Stimulated activated CD4-positive, alpha-beta T cell treated with anti-CD3 and anti-CD28 coated beads, Interleukin-12 subunit alpha, Interleukin-12 subunit beta, amount 100 ng/mL, for 48 hours (primary cell): ENCODE measurements at places on chromosomes 1 and 21.

- no peak for DNase-seq
These were observed 955 bp upstream of the UBE2G2 start for GRCh38 chr21:44802396-44803153.

DNA sequence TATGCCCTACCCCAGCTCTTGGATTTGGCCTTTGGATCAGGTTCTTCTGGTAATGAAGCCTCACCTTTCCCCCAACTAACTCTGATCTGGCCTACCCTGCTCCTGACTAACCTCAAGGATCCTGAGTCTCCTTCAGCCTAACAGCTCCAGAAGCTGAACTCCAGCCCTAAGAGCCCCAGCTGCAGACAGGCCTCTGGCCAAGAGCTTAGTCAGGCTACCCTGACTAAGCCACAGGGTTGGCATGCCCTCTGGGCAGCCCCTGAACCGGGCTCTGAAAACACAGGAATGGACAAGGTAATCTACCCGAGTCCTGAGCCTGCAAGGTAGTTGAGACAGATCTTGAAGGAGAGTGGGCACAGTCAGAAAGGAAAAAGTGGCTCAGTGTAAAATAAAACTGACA is 29.4 kb downstream of the COA7 start:
- no peak for DNase-seq

DNA sequence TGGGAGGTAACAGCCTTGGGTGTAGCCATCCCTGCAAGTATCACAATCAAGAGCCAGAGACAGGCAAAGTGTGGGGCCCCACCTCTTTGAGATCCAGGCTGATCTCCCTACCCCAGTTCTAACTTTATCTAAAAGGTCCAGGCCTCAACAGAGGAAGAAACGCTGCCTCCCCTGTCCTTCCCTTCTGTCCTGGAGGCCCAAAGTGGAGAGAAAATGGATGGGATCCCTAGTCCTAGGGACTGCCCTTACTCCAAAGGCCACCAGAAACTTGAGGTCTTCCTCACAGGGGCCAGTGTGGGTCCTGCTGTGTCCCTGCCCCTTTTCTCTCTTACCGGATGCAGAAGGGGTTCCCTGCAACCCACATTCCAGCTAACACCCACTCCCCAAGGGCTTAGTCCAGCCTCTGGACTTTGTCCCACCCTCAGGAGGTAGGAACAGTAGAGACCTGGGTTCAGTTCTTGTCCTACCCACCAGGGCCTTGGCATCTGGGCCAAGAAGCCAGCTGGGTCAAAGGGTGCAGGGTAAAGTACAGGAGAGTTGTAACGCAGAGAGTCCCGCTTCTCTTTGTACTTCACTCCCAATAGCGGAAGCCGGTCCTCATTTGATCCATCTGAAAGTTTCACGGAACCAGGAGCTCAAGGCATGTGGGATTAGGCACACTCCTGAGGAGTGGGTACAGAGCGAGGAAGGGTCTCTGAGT is 1.9 kb downstream of the HDGF start:
- DNase-seq: no peak

DNA sequence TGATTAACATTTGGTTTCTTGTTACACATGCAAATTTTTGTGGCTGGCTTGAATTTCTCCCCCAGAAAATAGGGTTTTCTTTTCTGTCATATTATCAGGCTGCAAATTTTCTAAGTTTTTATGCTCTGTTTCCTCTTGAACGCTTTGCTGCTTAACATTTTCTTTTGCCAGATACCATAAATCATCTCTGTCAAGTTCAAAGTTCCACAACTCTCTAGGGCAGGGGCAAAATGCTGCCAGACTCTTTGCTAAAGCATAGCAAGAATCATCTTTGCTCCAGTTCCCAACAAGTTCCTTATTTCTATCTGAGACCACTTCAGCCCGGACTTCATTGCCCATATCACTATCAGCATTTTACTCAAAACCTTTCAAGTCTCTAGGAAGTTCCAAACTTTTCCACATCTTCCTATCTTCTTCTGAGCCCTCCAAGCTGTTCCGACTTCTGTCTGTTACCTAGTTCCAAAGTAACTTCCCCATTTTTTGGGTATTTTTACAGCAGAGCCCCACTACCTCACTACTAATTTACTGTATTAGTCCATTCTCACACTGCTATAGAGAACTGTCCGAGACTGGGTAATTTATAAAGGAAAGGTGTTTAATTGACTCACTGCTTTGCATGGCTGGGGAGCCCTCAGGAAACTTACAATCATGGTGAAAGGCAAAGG is 486.9 kb upstream of the NCAM2 start:
- no peak for DNase-seq

- DNase-seq: no peak
These were observed 3.4 kb downstream of the GBP5 start for GRCh38 chr1:89269277-89269676.

GRCh38 chr1:221162352-221162751 is 283.1 kb downstream of the HLX start:
- DNase-seq: no peak

GRCh38 chr1:83760226-83761021 is 238.5 kb downstream of the TTLL7 start:
- no peak for DNase-seq

DNA sequence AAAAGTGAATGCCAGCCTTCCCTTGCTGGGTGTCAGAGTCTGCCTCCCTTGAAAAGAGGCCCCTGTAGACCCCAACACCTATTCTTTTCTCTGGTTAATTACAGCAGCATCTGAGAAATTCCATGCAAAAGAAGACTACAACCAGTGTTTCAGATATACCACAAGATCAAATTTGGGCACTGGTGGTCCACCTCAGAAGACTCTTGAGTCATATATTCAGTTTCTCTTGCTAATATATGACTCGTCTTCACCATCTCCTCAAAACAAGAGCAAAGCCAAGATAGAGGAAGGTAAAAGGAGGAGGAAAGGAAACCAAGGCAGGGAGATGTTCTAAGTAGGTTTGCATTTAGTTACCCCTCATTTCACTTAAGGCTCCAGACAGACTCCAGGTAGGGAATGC is 259.9 kb downstream of the ZNF648 start:
- DNase-seq: no peak

DNA sequence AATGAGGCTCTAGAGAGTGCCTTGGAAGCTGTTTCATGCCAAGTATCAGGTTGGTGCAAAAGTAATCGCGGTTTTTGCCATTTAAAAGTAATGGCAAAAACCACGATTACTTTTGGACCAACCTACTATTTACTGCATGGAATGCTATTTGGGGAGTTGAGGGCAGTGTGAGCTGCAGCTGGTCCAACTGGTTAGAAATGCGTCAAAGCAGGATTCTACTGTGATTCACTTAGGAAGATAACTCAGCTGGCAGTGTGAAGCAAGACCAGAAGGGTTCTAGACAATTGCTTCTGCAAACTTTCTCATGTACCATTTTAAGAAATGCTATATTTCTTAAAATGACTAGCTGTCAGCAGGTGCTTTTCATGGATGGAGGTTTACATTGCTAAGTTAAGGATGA is 21.2 kb upstream of the PLA2G2C start:
- DNase-seq: no peak

DNA sequence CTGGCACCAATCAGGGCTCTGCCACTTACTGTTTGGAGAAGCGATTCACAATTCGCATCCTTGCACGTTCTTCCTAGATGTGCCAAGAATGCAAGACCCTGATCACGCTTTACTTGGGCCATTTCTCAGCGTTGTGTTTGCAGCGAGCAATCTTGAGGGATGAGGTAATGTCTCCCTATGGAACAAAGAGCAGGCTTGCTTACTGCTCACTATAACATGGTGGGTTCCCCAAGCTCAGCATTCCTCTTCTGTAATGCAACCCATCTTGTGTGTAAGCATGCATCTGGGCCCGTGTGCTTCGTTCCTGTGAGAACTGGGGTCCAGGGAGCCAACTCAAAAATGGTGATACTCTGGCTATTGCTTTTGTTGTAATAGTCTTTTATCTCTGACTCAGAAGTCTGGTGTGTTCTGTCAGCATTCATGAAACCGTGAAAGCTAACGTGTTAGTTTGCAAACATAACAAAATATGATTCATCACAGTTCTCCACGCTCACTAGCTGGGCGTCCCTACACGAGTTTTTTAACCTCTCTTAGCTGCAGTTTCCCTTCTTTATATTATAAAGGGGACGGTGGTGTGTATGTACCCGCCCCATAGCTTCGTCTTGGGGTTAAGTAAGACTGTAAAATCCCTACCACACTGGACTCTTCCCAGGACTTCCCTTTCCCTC is 33.3 kb downstream of the DNTTIP2 start:
- DNase-seq: no peak

- no peak for DNase-seq
These were observed 438.5 kb downstream of the PTPRU start for GRCh38 chr1:29674627-29675326.

- no peak for DNase-seq
These were observed 40.9 kb downstream of the WNT4 start for GRCh38 chr1:22101995-22102394.

GRCh38 chr21:29893687-29894086 is 46.1 kb downstream of the GRIK1 start:
- no peak for DNase-seq

GRCh38 chr21:31151156-31152045 is 113.1 kb upstream of the KRTAP19-8 start:
- DNase-seq: no peak

DNA sequence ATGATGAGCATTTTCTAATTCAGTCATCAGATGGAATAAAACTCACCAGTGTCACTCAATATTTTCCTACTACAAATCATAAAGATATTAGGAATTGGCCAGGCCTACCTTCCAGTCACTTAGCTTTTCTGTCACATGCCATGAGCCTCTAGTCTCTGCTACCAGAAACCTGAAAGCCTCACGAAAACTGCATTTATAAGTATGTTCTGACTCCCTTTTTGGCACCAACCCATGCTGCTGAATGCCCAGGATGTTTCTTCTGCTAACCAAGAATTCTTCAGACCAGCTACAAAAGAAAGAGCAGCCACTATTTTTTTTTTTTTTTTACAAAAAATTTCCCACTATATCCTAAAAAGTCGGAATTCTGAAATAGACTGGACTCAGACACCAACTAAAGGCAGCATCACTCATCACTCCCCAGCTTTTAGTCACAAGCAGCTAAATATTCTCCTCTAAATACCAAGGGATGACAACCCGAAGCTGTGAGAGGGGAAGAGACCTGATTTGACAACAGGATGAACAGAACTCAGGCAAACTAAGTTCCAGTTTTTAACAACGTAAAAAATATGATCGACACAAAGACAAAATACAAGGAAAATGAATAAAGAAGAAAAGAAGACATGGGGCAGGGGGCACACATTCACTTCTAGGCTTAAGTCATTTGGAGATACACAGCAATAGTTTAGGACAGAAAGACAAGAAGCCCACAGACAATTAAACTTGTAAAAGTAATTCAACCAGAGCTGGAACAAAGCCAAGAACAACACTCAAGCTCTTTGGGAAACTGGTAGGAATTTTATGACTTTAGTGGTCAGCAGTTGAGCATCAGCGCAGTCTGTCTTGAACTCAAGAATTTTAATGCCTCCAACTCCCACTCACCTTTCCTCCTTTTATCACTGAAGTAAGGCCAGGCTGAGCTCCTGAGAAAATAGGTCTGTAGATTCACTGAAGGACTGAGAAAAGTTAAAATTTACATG is 1.7 kb downstream of the DCAF8 start:
- no peak for DNase-seq

DNA sequence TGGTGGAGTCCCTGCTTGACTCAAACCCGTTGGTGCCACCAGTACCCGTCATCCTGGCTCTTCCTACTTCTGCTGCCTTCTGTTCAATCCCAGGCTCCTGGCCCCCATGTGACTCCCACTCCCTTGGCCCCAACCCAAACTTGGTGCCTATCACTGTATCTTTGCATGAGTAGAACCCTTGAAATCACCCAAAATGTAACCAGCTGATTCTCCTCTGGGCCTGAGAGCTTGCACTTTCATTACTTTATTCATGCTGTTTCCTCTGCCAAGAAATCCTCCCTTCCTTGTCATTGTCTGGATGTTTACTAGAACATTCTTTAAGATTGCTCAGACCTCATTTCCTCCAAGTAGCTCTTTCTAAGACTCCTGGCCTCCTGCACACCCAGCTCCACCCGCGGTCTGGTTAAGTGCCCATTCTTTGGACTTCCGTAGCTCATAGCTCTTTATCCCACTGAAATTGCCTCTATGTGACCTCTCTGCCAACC is 15.7 kb downstream of the PTAFR start:
- no peak for DNase-seq

DNA sequence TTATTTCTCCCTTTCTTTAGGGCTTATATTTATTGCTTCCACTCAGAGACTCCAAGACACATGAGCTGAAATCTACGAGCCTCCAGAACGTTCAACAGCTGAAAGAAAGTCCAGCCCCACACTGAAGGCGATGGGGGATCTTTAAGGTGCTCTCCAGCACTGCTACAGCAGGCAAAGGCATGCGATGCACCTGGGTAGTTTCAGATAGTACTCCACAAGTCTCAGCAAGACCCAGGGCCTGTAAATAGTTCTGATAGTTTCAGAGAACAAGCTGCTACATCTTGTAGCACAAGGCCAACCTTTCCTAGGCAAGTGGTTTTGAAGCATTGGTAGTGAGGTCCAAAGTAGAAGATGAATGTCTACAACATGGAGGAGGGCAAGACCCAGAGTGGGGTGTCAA is 2.2 kb upstream of the HSD3B1 start:
- no peak for DNase-seq

GRCh38 chr1:229133811-229134210 is 137.1 kb upstream of the RAB4A start:
- DNase-seq: no peak

GRCh38 chr1:41712081-41712480 is 206.6 kb downstream of the HIVEP3 start:
- no peak for DNase-seq

DNA sequence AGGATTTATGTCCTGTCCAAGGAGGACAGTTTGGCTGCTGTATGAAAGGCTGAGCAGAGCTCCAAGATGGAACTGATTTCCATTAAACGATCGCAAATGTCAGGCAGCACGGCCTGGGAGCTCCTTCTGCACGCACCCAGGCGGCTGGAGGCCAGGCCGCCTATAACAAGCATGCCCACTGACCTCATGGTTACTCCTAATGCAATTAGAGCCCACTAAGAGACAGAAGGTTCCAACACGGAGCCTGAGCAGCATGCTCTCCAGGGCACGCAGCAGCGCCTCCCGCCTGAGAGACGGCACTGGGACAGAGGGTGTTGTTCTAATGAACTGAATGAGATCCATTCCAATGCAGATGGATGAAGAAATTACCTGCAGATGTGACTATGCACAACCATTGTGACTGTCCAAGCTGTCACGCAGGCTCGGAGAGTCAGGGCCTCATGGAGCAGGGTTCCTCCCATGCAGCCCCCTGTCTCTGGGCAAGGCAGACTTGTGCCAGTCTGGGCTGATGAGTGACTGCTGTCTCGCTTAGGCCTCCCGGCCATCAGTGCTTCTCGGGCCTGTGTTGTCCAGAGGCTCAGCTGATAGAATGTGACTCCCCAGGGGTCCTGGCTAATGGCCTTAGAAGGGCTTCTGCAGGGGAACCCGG is 25.2 kb upstream of the CDCA8 start:
- no peak for DNase-seq

- no peak for DNase-seq
These were observed 15.5 kb downstream of the SLC2A1 start for GRCh38 chr1:42943166-42943565.
